Amniotic stem cell (primary cell): ENCODE measurements at places on chromosomes 16 and 17.

- no peak for DNase-seq
Measured at GRCh38 chr17:33493566-33493965, 200.5 kb upstream of the ASIC2 start.

DNA sequence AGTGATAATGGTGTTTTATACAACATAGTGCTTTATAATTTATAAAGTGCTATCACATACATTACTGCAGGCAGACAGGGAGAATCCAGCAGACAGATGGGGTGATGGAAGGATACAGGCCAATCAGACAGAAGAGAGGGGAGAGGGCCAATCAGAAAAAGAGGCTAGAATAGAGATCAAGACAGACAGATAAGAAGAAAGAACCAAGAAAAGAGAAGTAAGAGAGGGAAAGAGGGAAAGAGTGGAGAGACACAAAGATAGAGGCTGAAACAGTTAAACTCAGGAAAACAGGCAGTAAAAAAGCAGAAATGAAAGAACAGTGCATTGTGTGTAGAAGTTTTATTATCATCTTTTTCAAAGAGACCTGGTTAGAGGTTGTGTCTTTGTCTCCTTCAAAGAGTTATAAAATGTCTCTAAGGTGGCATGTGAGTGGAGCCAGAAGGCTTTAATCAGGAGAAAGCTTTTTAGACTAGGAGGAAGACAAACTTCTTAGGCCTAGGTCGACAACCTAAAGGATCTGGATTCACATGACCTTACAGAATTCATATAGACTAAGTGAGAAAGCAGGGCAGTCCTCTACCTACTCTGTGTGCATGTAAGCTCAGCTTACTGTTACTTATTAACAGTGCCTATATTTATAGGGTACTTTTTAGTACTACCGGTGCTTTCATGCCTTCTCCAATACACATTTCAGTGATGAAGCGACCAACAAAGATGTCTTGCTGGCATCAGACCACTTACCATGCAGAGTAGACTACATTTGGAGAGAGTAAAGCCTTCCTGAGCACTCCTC, 8.3 kb upstream of the CHD3 start:
- DNase-seq, result no peak

DNA sequence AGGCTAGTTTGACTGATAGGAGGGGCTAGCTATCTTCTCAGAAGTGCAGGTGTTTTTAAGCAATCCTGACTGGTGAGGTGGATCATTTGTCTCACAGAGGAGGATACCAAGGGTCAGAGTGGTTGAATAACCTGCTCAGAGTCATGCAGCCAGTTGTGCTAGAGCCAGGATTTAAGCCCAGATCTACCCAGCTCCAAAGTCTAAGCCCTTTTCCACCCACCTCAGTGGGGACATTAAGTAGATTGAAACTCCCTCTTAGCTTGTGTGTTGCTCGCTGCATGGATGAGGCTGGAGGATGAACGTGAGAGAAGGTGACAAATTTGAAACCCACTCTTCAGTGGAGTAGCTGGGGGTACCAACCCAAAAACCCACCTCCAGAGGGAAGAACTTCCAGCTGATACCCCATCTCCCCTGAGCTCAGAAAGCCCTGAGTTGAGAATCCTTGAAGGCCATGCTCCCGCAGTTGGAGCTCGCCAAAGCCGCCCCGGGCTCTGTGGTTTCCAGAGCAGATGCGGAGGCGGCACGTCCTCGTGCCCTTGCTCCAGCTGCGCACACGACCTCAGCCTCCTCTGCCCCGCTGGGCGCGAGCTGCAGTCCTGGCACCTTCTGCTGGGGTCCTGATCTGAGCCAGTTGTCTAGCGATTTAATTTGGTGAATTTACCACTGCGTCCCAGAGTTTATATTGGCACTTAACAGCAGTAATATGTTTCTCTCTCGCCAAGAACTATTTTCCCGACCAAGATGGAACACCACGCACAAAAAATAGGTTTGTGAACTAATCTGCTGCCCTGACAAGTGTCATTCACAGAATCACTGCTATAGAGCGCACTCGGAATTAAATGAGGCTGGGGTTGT, 159.5 kb downstream of the CCDC182 start:
- no peak for DNase-seq

- no peak for DNase-seq
Measured at GRCh38 chr16:87375426-87376135, 8.0 kb downstream of the FBXO31 start.

- DNase-seq, result no peak
Measured at GRCh38 chr16:77842468-77842867, 54.1 kb downstream of the VAT1L start.

DNA sequence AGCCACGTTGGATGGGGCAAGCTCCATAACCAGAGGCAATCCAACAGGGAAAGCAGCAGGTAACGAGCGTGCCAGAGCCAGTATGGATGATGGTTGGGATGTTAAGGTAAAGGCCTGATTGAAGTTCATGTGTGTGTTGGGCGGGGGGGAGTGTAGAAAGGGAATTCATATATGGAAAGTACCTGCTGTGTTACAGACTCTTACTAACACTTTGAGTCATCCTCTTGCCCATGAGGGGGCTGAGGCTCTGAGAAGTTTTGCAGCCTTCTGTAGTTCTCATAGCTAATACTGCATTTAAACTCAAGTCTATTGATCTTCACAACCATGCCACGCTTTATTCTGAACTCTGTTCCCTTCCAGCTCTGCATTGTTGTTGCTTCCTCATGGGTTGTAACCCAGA, 28.5 kb downstream of the SYCE1L start:
- DNase-seq, result no peak

DNA sequence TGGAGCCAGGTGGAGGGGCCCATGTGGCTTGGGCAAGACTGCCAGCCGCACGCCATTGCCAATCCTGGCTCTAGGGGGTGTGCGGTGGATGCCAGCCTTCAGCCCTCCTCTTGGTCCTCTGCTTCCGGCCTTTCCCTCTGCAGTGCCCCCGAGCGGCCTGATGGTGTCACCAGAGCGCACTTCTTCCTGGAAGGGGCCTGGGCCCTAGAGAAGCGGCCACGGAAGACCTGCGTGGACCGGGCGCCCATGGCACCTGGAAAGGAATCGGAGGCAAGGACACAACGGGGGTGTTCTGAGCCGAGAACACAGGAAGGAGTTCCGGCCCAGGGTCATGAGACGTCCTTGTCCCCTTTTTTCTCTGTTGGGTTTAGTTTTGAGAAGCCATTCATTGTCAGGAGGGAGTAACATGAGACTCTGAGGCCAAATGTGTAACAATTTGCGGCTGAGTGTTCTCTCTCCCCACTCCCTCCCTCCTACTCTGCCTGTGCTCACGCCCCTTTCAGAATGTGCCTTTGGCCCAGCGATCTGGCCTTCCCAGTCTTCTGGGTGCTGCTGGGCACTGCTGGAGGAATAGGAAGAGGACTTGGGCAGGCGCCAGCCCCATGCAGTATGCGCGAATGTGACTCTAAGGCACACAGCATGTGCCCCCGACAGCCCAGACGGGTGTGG, 92.8 kb downstream of the IRX3 start:
- DNase-seq, result peak; percentile 4

GRCh38 chr17:45300060-45300751, 16.6 kb downstream of the MAP3K14 start:
- DNase-seq, result no peak

- peak; percentile 22 for DNase-seq
Measured at GRCh38 chr17:39929646-39930407, 2.3 kb downstream of the LRRC3C start.

GRCh38 chr17:66662496-66662895, 172.4 kb upstream of the CACNG5 start:
- no peak for DNase-seq

DNA sequence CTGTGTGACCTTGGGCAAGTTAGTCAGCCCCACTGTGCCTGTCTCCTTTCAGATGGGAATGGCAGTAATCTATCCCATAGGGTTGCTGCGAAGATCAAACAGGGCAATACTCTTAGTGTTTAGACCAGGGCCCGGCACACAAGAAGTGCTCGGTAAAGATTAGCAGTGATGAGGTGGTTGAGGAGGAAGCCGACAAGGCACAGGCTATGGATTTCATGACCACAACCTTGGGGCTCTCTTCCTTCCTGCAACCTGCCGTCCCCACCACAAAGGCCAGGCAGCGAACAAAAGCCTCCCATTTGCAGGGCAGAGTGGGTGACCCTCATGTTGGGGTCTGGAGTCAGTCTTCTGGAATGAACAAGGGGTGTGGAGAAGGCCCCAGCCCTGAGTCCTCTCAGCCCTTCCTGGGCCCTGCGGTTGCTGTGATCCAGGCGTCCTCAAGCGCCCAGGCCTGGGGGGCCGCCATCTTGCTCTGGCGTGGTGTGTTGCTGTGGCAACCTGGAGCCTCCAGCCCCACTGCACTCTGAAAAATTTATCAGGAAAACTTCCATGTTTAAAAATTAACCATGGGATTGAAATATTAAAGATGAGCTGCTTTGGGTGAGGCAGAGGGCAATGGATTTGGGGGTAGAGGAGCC, 9.8 kb downstream of the ADAM11 start:
- DNase-seq, result no peak

GRCh38 chr17:14926526-14927122, 338.5 kb downstream of the PMP22 start:
- peak; percentile 73 for DNase-seq

DNA sequence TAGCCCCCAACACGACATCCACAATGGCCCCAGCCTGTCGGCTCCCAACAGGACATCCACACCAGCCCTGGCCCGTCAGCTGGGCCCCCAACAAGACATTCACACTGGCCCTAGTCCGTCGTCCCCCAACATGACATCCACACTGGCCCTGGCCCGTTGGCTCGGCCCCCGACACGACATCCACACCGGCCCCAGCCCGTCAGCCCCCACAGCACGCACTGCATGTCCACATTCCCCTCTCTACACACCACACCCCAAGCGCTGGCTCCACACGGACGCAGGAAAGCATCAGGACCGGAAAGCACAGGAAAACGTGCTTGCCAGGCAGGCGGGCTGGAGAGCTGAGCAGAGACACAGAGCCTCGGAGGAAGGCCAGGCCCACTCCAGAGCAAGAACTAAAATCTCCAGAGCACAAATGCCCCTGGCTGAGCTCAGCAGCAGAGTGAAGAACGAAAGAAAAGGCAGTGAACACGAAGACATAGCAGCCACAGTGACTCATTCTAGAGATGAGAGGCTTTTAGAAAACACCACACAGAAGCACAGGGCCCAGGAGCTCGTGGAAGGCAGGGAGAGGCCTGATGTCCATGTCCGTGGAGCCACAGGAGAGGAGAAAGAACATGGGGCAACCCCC, 50.6 kb downstream of the LMF1 start:
- DNase-seq, result no peak

DNA sequence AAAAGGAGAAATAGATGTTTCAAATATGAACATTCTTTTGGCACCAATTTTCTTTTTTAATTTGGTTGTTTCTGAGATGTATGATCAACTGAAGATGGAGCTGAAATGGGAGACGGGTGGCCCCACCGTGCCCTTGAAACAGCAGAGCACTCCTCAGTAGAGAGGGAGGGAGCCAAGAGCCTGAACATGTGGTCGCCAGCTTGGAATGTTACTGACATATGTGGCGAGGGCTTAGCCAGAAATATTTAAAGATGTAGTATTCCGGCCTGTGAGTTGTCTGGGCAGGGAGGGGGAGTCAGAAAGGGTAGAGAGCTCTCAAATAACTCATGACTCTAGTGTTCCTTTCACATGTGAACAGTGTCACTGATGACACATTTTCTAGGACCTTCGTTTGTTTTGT, 13.3 kb upstream of the MRC2 start:
- DNase-seq, result peak; percentile 69

GRCh38 chr17:4766201-4766600, 5.5 kb upstream of the TM4SF5 start:
- DNase-seq, result no peak

DNA sequence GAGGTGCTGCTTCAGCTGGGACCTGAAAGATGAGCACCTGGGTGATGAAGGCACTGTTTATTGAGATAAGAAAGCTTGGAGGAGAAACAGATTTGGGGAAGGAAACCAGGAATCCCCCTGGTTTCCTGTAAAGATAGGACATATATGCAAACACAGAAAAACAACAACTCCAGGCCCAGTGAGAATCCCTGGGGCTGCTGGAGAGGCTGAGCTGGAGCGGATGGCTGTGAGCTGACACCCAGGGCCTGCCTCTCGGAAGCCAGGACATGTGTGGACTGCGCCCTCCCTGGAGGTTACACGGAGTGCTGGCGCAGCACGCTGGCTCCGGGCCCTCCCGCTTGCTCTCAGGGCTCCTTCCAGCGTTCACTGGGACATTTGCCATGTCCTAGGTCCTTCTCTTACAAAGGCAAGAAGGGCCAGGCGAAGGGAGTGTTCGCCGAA, 57.5 kb downstream of the CYB5B start:
- no peak for DNase-seq

- no peak for DNase-seq
Measured at GRCh38 chr17:50534222-50534978, 1.9 kb downstream of the EPN3 start.

DNA sequence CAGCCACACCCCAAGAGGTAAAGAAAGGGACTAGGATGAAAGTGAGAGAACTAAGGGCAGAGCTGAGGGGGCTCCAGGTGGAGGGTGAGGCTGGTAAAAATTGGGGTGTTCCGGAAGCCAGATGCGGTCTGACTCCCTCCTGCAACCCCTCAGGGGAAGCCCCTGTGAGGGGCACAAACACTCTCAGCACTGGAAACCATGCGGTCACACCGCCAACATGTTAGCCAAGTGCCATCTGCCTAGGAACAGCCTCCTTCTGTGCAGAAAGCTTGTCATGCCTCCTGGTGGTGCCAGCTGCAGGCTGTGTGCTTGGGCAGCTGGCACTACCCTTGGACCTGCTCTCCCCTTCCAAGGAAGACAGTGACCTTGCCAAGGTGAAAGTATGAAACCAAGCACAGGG, 83.5 kb upstream of the RPL38 start:
- DNase-seq, result no peak

DNA sequence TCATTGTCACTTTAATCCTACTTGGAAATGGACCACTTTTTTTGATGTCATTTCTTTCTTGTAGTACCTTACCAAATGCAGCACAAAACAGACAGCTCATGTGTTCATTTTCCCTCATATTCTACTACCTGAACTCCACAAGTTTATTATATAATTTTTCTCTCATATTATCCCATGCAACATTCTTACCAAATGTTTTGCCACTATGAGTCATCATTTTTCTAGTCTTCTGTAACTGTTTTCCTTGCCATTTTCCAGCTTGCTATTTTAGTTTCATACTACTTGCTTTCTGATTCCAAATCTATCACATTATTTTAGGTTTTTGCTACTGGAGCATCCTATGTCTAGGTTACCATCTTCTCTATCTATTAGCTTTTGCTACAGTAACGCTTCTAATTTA, 332.7 kb downstream of the ZFHX3 start:
- DNase-seq, result no peak

DNA sequence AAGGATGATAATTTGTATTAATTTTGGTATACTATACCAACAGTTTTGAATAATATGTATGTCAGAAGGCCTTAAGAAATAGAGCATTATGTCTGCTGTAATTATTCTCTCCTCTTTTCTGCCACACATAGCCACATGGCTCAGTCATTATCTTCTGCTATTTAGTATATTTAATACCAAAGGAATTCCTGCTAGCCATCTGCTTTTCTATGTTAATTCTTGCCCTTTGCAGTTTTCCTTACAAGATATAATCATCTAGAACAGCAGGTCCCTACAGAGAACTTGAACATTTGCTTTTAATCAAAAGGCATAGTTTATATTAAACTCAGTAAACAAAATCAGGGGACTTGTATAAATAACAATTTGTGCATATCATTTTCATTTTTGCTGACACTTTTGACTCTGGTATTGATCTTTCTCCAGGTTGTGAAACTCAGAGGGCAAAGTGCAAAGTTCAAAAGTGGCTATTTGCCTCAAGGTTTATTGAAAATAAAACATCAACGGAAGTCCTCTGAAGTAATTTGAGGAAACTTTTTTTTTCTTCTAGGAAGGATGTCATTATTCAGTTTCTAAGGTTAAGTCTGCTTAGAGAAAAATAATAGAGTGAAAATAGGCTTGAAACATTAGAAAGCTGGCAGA, 702.0 kb downstream of the KCNJ2 start:
- DNase-seq, result no peak
